NB4 (cell line): ENCODE measurements at places on chromosomes 6 and 20.

DNA sequence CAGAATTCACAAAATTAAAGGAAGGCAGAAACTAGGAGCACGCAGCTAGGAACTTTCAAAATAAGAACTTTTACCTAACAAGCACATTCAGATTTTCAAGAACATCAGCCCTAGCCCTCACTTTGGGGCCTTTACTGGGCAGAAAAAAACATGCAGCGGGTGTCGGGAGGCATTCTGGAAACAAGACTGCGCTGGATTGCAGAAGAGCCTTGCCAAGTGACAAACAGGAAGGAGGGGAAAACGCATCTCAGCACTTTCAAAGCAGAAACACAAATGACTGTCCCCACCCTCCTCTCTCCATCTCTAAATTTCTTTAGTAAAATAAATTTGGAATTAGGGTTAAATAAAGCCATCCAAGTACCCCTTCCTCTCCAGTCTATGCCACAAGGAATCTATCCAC lies 74.6 kb upstream of the RREB1 start:
- no peak for DNase-seq

- peak; percentile 22 for DNase-seq
Measured at GRCh38 chr6:117381749-117382148, 44.0 kb downstream of the ROS1 start.

GRCh38 chr20:20549704-20550103 lies 162.7 kb downstream of the RALGAPA2 start:
- peak; percentile 33 for DNase-seq

- no peak for DNase-seq
Measured at GRCh38 chr20:22489626-22490286, 94.6 kb downstream of the FOXA2 start.

- DNase-seq, result peak; percentile 90
Measured at GRCh38 chr6:13794184-13794583, 20.2 kb downstream of the MCUR1 start.

DNA sequence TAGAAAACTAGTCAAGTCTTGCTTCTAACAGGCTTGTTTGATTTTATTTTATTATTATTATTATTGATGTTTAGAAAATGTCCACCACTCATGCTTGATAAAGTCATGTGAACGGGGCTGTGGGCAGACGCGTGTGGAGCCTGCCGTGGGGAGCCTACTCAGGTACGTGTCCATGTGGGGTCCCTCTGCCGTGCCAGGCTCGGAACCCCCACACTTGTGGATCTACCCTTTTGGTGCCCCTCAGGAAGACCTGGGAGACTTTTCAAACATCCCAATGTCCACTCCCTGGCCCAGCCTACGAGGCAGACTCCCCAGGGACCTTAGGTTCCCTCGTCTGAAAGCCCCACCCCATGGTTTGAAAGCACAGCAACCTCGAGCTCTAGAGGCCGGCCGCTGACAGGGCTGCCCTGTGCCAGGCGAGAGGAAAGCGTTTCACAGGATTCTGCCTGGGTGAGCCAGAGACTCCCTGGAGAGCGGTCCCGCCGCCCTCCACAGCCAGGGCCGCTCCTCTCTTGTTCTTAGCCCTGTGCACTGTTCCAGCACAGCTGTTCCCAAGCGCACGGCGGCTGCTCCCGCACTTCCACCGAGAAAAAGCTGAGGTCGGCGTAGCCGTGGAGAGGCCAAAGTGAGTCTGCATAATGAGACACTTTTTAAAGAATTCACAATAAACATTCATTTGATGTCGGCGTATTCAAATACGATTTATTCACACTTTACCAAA lies 249.7 kb downstream of the TTLL2 start:
- DNase-seq, result no peak

GRCh38 chr6:7784706-7785105 lies 58.8 kb downstream of the BMP6 start:
- no peak for DNase-seq

- peak; percentile 74 for DNase-seq
Measured at GRCh38 chr6:44059359-44060346, 67.6 kb downstream of the MRPL14 start.

DNA sequence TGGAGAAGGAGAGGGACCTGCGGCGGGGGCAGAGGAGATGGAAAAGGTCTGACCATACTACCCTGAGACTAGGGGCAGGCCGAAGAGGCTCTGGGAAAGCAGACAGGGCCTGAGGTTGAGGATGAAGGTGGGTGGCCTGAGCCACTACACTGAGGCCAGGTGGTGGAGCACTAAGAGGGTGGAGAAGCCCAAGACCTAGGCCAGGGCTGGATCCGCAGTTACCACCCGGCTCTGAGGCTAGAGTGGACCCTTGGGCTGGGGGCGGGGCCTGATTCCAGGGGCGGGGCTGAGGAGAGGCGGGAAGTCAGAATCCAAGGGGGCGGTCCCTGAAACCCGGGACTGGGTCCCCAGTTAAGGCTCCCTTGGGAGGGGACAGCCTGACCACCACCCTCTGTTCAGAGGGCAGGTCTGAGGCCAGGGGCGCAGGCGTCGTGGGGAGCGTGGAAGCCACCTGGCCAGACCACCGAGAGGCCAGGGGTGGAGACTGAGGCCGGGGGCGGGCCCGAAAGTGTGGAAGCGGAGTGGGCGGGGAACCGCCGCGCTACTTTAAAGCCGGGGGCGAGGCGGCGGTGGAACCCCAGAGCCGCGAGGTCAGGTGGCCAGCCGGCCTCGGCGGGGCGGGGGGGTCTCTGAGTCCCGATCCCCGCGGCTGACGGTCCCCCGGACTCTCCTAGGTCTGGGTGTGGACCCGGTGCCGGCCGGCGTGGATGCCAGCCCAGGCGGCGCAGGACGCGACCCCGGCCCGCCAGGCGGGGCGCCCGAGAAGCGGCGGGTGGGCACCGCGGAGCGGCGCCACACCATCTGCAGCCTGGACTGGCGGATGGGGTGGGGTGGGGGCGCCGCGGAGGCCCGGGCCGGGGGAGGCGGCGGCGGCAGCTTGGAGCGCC lies 8.3 kb downstream of the CCM2L start:
- DNase-seq, result peak; percentile 40

- no peak for DNase-seq
Measured at GRCh38 chr6:43095939-43096338, 19.8 kb downstream of the PTK7 start.

GRCh38 chr20:20772497-20773085 lies 60.1 kb upstream of the RALGAPA2 start:
- no peak for DNase-seq

DNA sequence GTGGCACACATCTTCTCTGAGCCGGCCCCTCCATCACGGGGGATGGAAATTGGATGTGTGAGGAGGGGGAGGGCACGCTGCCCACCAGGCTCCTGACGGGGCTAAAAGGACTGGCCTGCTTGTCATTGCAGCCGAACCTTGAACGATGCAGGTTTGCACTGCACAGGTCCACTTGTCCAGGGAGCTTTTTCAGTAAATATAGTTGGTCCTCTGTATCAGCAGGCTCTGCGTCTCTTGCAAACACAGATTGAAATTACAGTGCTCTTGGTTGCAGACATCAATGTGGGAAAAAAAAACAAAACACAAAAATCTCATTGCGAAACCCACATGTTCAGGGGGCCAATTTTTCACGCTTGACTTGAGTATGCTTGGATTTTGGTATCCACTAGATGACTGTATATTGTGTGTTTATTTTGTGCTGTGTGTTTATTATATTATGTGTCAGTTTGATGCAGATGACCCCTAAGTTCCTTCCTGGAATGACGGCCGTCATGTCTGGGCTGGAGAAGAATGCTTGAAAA lies 29.2 kb downstream of the ERMARD start:
- DNase-seq, result no peak

GRCh38 chr6:25921525-25922203 lies 8.8 kb downstream of the SLC17A2 start:
- peak; percentile 11 for DNase-seq

DNA sequence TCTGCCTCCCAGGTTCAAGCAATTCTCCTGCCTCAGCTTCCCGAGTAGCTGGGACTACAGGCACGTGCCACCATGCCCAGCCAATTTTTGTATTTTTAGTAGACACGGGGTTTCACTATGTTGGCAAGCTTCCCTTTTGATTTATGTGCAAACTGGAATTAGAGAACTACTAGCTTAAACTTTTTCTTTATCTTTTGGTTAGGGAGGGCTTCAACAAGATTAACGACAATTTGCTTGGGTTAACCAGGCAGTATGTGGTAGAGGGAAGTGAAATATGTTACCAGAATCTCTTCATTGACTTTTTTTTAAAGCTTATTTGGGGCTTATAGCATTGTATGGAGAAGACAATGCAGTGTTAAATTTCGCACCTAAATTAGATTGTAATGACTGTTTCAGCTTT lies 9.0 kb downstream of the MYO6 start:
- DNase-seq, result no peak

DNA sequence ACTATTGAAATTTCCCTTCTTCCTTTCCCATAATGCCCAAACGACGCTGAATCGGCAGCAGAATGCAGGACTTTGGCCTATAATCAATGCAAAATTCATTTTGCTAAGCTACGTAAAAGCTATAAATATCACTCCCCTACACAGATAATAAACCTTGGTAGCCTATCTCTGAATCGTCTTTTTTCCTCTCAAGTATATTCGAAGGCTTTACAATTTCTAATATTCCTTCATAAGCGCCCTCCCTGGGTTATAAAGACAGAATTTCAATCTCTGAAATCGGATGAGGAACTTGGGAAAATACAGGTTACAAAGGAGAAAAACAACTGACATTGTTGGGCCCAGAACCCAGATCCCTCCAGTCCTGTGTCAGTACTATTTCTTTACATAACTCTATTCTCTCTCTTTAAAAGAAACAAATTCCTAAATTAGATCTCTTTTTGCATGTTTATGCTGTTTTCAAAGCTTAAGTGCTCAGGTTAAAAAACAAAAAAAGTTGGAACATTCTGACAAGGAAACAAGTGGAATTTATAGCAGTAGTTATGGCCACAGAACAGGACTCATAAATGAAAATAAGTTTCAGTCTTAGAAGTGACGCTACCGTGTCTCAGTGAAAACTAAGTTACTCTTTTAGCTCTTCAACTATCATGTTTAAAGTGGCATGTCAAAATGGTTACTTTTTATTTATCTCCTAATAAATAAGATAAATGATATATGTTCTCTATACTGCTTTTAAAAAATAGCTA lies 84.5 kb downstream of the SESN1 start:
- no peak for DNase-seq

GRCh38 chr6:160315310-160315709 lies 32.9 kb upstream of the SLC22A3 start:
- DNase-seq, result no peak

DNA sequence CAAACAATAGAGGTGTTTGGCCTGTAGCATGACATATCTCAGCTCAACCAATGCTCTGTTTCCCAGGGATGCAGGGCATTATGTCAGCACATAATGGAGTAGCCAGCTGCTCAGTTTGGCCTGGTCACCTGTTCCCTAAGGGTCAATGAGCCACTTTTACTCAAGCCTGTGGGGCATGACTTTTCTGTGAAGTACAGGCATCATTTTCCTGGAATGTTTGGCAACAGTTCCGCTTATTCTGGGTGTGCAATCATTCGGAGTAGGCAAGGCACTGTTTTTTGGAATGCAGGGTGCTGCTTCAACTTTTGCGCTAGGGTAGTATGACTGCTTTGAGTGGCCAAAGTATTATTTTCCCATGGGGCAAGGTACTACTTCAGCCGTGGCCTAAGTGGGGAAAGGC lies 665.4 kb downstream of the EPHA7 start:
- DNase-seq, result no peak

DNA sequence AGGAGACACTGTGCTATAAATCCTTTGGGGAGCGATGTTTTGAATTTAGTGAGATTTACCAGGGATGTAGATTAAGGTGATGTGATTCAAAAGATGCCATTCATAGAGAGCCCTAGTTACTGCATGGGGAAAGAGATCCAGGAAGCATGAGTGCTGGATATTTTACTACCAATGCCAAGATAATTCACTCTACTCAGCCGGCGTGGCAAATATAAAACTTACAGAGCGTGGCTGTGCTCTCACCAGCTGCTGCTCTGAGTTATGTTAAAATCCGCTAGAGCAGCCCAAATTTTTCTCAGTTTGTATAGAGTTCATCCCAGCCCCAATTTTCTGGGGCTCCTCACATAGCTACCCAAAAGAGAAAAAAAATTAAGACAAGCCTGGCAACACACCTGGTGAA lies 48.6 kb downstream of the BFSP1 start:
- DNase-seq, result no peak

- no peak for DNase-seq
Measured at GRCh38 chr6:111154981-111155380, 67.7 kb downstream of the SLC16A10 start.

- no peak for DNase-seq
Measured at GRCh38 chr20:33789109-33789857, 21.9 kb upstream of the CHMP4B start.

- no peak for DNase-seq
Measured at GRCh38 chr6:134147034-134147533, 94.7 kb upstream of the SLC2A12 start.

DNA sequence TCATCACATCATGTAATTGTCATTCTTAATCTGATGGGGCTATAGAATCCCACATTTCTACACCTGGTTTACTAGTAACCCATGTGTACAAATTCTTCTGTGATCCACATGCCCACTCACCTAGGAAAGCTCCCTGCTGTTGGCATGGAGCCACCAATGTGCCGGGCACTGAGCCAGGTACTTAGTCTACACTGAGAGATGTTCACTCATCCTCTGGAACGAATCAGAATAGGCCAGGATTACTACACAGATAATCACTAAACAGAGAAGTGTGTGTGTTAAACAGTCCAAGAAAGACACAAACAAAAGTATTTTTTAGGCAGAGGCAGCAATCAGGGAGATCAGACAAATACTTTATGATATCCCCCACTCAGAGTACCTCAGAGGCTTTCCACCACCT lies 193.2 kb upstream of the VGLL2 start:
- DNase-seq, result no peak

DNA sequence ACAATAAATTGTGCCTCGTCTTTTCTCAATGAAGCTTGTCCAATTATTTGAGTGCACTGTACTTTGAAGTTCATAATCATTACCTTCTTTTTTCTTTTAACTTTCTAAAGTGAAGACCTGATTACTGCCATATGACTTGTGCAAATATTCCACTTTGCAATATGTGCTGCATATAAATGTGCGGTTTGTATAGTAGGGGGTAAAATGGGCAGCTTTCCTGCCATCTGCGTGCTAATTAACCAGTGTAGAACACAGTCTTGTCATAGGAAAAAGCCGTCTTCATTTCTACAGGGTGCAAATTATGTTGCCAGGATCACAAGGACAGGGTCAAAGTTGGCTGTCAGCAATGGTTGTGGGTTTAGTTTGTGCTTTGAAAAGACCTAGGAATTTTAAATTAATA lies 397.0 kb downstream of the NKAIN2 start:
- DNase-seq, result no peak

DNA sequence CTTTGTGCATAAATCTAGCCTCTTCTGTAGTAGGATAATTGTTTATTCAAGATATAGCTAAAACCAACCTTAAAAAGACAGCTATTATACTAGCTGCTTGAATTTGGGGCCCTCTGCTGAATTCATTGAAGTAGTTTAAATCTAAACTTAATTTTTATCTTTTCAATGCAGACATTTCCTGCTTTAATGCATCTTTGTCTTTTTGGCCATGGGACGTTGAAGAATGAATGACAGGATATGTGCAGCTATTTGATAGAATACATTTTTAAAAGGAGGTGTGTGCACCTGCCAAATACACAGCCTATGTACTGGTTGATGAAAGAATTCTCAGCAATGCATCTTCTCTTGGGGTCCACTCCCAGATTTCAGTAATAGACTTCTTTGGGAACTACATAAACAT lies 524.9 kb downstream of the PHF3 start:
- DNase-seq, result no peak

- peak; percentile 36 for DNase-seq
Measured at GRCh38 chr6:27669624-27670301, 196.9 kb upstream of the ZNF184 start.
